Muscle of back (tissue), 13 donors: ENCODE measurements at places on chromosomes 16 and 17.

DNA sequence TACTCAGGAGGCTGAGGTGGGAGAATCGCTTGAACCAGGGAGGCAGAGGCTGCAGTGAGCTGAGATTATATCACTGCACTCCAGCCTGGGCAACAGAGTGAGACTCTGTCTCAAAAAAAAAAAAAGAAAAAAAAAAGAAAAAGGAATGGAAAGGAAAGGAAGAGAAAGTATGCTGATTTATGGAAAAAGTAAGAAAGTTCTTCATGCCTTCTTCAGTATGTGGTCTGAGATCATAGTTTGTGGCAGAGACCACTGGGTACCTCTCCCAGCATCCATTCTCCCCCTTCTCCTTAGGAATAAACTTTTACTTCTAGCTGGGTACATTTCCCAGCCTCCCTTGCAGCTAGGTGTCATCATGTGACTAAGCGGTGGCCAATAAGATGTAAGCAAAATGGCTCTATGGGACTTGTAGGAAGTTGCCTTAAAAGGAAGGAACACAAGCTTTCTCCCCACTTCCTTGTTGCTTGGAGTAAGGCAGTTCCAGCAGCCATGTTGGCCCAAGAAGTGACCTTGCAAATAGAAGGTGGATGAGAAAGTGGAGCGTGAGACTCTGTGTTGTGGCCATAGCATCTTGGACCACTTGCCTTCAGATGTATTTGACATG is 26.1 kb upstream of the XPO6 start:
- no peak for DNase-seq

DNA sequence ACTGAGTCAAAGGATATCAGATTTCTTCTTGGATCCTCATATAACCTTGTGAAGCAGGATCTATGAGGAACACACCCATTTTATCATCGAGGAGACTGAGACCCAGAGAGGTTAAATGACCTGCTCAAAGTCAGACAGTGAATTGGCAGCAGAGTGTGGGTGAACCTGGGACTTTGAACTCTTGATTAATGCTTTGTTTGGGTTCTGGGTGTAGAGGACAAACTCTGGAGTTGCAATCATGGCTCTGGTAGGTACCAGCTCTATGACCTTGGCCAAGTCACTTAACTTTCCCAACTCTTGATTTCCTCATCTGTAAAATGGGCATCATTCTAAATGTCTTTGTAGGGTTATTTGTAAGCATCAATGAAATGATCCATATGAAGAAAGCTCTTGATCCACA is 166.4 kb downstream of the HAPSTR1 start:
- no peak for DNase-seq

DNA sequence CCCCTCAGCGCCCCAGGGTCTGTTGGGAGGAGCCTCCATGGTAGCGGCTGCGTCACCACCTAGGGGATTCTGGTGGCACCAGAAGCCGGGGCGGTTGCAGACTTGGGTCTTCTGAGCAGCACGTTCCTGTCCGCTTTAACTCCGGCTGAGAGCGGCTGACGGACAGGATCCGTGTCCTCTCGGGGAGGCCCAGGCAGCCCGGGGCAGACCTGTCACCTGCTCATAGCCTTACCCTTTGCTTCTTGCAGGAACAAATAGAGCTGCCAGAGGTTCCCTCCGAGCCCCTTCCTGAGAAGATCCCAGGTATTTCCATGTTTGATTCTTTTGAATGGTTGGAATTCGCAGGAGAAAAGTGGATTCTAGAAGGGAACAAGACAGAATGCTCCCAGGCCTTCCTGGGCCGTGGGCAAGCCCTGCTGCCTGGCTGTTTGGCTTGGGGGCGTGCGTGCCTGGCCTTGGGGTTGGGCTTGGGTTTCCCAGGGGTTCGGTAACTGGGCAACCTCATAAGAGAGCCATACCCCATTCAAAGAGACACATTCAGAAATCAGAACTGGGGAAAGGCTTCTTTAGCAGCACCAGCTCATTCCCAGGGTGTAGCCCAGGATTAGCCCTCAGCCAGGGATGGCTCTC is 6.6 kb downstream of the CHMP6 start:
- DNase-seq, result no peak

DNA sequence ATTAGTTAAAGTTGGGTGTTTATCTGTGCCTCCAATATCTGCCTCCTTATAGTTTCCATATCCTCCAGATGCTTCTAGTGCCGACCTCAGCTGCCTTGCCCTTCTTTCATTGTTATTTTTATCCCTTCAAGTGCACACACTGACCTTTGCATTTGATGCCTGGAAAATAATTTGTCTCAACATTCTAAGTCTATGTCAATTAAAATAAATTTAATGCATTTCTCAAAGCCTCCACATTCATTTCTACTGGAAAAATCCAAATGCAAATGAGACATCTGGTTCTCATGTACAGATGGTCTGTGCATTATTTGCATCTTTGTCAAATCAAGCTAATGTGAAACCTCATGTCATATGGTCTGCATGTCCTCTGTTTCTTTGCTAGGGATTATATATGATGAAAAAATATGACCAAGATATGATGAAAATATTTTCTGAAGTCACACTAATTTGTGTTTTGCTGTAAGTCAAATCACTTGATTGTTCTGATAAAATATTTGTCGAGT is 61.4 kb downstream of the TMEM100 start:
- DNase-seq, result no peak

- DNase-seq, result no peak
These were observed 62.3 kb downstream of the TNFRSF13B start for GRCh38 chr17:16909472-16910246.

DNA sequence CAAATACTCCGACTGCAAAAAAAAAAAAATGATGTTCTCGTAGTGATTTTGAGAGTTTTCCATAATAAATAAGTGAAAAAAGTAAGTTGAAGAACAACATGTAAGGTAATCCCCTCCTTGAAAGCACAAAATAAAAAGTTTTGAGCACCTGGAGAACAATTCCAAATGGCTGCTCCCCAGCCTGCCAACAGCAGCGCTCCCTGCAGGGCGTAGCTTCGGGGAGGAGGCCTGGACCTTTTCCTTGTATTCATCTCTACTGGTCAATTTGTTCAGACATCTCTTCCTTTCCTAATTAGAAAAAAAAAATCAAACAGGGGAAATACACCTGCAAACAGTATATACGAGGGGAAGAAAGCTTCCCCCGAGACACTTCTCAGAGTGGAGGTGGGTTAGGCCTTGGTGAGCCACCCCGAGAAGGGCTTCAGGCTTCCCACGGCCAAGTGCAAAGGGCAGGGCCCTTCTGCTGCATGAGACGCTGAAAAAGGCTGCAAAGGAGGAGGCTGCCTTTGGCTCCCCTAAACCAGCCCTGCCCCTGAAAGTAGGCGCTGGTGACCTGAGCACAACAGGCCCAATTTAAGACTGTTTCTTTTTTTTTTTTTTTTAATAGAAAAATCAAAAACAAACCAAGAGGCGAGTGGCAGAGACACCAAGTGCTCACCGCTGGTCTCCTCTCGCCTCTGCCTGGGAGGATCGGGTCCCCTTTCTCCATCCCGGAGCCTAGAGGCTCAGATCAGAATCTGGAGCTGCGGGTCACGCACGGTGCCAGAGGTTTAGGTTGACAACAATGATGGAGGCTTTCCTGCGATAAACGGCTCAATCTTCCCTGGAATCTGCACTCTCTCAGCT is 193.1 kb upstream of the FOXF1 start:
- no peak for DNase-seq

DNA sequence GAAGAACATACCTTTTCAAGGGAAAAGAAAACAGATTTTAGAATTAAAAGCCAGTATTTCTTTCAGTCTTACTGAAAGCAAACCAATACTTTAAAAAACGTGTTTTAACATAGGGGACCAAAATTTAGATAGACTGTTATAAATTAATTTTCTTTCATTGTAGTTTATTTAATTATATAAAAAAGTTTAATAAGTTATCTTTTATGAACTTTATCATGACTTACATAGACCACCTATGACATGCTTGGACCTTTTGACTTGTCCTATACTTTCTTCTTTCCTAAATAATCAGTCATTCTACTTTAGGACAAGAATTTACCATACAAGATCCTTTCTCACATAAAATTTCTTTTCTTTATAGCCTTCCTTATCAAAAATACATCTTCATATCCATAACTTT is 102.0 kb upstream of the HAS3 start:
- no peak for DNase-seq

GRCh38 chr17:29557085-29557738 is 9.6 kb downstream of the ABHD15 start:
- DNase-seq, result no peak

GRCh38 chr17:67487506-67487905 is 110.4 kb downstream of the PITPNC1 start:
- DNase-seq, result no peak

DNA sequence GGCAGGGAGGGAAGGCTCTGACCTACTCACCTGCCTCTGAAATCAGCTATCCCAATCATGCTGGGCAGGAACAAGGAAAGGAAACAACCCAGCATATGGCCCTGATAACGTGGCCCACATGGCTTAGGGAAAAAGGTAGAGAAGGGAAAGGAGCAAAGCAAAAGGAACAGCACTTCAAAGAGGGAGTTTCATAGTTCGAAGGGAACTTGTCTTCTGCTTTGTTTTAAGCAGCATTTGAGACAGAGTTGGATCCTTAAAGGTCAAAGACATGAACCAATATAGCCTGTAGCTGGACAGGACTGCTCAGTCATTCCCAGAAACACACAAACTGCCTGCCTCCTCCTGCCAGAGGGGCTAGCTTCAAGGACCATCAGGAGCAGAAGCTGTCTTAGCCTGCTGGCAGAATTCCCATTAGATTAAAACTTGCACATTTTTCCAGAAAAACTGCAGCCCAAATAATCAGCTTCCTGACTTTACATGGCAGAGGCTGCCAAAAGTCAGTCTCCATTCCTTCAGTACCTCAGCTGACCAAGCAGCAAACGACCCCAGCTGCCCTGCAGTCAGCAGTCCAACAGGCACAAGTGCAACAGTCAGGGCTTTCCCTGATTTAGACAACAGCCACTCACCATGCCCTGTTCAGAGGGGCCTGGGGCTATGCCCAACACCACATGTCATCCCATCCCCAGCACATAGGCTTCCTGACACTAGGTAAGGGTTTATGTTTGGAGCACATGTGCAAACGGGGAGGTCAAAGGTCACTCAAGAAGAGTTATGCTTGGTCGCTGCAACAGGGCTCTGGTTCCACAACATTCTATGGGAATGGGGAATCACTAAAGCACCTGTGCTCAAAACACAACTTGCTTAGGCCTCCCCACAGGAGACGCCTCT is 32.5 kb downstream of the RANBP10 start:
- DNase-seq, result no peak

GRCh38 chr16:17962726-17963125 is 373.8 kb downstream of the NPIPA8 start:
- DNase-seq, result no peak

DNA sequence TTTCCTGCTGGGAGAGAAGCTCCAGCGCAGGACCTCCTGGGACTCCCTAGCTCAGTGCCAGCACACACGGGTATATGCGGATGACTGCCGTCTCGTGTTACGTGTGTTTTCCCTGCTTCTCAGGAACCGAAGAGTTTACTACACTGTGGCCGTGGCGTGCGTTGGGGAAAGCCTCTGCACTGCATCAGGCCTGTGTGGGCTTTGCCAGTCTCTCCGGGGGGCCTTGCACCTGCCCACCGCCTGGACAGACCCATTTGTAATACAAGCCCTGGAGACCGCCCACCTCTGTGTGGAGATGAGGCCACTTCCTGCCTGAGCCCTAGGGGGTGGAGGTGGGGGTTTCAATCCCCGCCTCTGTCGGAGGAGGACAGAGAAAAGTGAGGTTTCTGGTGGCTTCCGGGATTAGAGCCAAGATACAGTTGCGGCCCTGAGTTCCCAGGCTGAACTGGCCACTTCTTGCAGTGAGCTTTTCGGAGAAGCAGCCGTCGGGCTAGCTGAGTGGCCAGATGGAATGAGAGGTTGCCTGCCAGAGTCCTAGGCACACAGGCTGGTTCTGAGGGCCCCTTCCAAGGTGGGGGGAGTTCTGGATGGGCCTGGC is 43.4 kb upstream of the GSE1 start:
- DNase-seq, result peak; percentile 61

DNA sequence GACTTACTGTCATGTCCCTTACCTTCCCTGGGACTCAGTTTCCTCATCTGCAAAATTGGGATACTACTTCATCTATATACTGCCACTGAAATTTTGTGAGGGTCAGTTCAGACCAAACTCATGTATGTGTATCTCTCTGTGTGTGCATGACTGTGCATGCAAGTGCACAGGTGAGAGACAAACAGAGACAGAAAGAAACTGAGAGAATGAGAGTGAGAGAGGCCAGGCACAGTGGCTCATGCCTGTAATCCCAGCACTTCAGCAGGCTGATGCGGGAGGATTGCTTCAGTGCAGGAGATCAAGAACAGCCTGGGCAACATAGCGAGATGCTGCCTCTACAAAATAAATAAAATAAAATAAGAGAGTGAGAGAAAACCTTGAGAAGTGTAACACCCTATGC is 32.1 kb upstream of the SLC6A2 start:
- DNase-seq, result no peak

GRCh38 chr16:71723537-71724319 is 773 bp downstream of the PHLPP2 start:
- peak; percentile 91 for DNase-seq

GRCh38 chr16:66653581-66654350 is 42.8 kb downstream of the CMTM4 start:
- DNase-seq, result no peak

DNA sequence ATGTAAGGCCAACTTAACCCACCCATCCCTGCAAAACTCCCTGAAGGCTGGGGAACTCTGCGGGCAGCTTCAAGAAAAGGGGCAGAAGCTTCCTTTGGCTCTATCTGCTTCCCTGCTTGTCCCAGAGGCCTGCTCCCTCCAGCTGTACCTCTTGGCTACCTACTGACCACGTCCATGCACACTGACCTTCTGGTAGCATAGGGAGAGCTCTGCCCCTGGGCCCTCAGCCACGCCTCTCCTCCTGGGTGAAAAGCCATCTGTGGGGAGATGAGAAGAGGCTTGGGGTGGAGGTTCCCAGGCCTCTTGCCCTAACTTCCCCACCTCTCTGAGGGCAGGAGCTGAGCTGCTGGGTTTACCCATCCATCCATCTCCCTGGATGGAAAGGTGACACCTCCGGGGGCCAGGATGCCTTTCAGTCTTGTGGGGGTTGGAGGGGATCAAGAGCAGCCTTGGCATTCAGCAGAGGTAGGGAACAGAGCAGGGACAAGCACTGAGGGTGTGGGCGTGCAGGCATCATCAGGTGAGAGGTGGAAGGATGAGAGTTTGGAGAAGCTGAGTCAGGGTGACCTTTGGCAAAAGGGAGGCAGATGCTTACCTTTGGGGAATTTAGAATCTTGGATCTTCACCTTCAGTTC is 23.4 kb upstream of the MFSD6L start:
- DNase-seq, result no peak

DNA sequence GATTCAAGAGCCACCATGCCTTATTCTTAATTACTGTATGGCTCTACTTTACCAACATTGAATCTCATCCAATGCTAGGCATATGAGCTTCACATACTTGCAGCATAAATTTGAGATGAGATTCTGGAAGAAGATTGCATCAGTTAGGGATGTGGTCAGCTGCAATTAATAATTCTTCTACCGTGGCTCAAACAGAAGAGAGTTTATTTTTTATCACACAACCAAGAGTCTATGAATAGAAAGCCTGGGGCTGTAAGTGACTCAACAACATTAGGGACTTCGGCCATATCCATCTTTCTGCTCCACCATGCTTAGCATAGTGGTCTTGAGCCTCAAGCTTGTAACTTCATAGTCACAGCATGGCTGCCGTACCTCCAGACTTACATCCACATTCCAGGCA is 179.4 kb upstream of the IRX6 start:
- DNase-seq, result no peak

- no peak for DNase-seq
These were observed 10.8 kb downstream of the NOD2 start for GRCh38 chr16:50704245-50704644.
